Left lobe of liver (tissue), 2 donors: ENCODE measurements at places on chromosomes 6 and 20. TPM values are rescaled to one million over a fixed set of nuclear protein-coding genes. Genes with fewer than 3 reads are reported as not detected.
A peak's percentile ranks its signal among the peaks of the same experiment; 100 is the strongest.

DNA sequence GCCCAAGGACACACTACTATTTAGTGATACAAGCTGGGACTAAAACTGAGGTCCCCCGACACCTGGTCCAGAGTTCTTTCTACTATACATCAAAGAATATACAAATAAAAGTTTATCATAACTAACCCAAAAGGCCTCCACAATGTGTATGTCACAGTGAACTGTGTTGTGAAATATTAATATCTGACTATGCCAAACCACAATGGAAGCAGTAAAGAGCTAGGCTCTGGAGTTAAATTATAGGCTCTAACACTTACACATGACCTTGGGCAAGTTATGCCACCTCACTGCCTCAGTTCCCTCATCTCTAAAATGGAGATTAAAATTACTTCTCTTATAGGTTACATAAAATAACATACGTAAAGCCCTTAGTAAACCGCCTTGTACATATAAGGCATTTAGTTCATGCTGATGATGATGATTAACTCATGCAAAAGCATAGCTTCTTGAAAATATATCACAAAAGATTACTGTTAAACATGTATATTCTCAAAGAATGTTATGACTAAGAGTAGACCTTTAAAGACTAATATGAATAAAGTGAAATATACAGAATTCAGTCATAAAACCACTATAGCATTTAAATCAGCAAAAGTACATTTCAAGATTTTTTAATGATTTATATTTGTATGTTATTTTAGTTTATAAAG, 5.7 kb downstream of the SUPT3H start:
- no peak for DNase-seq

GRCh38 chr20:17896193-17896723, 72.3 kb downstream of the SNX5 start:
- DNase-seq = no peak

Gene SAPCD1
- total RNA-seq = 0.73 TPM

Gene ZSCAN16
- total RNA-seq = 1.7 TPM

- DNase-seq = no peak
Measured at GRCh38 chr20:8456765-8457164, 324.7 kb downstream of the PLCB1 start.

- no peak for DNase-seq
Measured at GRCh38 chr6:28886079-28886439, 37.7 kb downstream of the TRIM27 start.

- DNase-seq = no peak
Measured at GRCh38 chr6:137434640-137435039, 59.6 kb downstream of the OLIG3 start.

Gene VSTM2L
- total RNA-seq = 4.4 TPM

Gene CEP57L1
- total RNA-seq = 7.2 TPM

- no peak for DNase-seq
Measured at GRCh38 chr6:162864911-162865310, 137.1 kb downstream of the PACRG start.

Gene THBD
- total RNA-seq = 2.2 TPM

Gene MATN4
- not detected for total RNA-seq

Gene SMOC2
- 0.68 TPM for total RNA-seq

Gene KIAA1755
- 2.7 TPM for total RNA-seq

Gene PRL
- total RNA-seq = not detected

GRCh38 chr6:32862725-32863124, 8.7 kb downstream of the PSMB9 start:
- no peak for DNase-seq

DNA sequence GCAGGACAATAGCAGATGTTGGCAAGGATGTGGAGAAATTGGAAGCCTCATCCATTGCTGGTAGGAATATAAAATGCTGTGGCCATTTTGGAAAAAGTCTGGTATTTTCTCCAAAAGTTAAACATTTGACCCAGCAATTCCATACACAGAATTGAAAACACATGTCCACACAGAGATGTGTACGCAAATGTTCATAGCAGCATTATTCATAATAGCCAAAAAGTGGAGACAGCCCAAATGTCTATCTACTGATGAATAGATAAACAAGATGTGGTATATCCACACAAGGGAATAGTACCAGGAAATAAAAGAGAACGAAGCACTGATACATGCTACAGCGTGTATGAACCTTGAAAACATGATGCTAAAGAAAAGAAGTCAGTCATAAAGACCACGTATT, 40.5 kb downstream of the CFAP61 start:
- DNase-seq = no peak

- no peak for DNase-seq
Measured at GRCh38 chr6:54037277-54037779, 73.9 kb upstream of the MLIP start.

GRCh38 chr20:17457079-17457478, 74.1 kb downstream of the BFSP1 start:
- no peak for DNase-seq

Gene SLC35F1
- not detected for total RNA-seq

DNA sequence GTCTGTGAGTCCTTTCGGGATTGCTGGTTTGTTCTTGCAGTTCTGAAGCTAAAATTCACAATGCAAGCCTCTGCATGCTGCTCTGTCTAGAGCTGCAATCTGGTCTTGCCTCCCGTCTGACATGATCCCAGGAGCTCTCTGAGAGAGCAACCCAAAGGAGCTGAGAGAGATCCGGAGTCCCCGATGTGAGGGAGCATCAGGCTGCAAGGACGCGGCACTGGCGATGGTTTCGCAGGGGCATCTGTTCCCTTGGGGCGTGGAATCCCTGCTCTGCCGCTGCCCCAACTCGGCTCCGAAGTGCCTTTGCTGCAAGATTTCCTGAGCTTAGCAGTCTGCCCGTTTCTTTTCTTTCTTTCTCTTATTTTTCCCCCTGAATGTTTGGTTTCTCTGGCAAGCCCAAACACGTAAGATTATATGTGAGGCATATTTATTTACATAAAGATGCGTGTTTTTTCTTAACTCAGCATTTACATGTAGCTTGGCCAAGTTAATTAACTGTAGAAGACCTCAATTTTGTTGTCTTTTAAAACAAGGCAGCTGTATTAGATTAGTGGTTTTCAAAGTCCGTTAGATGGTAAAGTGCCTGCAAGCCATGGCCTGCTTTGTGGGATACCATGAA, 873.0 kb downstream of the KIF16B start:
- no peak for DNase-seq

DNA sequence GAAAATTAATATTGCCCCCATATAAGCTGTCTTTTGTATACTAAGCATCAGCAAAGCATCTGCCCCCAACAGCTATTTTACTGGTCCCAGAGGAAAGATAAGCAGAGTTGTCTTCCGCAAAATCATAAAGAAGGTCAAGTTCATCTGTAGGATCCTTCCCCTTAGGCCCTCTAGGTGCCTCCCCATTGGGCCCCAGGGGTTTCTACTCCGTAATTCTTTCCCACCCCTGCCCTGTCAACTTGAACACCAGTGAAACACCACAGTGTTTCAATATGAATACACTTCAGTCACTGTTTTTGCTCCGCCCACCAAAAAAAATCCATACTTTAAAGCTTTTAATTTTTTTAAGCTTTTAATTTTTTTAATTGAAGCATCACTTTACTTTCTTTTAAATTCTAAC, 159.2 kb downstream of the ATXN1 start:
- DNase-seq = no peak

- no peak for DNase-seq
Measured at GRCh38 chr6:130396722-130397121, 30.9 kb downstream of the TMEM200A start.

Gene OXT
- total RNA-seq = 8.4 TPM

GRCh38 chr20:61938839-61939690, 126.6 kb downstream of the TAF4 start:
- peak; percentile 24 for DNase-seq

DNA sequence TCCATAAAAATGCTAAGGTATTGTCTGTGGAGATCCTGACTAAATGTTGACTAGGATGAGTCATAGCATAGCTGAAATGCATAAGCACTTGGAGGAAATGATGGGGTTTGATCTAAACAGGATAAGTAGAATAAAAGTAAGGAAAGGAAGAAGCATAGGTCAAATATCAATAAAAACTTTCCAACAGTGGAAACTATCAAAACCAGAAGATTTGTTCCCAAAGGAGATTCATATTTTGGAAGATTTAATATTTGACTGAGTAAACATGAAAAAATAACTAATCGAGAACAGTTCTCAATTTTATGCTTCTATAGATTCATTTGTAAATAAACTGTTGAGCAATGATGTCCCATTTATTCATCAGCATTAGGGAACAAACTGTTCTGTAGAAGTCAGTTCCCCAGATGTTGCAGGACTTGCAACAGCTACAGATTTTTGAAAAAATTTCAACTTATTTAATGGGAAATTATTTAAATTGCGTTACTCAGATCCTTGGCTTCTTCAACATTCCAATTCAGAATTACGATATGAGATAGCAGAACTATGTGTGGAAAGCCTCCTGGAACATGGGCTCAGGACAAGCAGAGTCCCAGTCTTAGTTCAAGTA, 133.7 kb upstream of the TBX18 start:
- DNase-seq = no peak

GRCh38 chr6:20058121-20058905, 154.0 kb downstream of the MBOAT1 start:
- DNase-seq = no peak

GRCh38 chr6:129329678-129330077, 380.3 kb downstream of the ARHGAP18 start:
- no peak for DNase-seq

DNA sequence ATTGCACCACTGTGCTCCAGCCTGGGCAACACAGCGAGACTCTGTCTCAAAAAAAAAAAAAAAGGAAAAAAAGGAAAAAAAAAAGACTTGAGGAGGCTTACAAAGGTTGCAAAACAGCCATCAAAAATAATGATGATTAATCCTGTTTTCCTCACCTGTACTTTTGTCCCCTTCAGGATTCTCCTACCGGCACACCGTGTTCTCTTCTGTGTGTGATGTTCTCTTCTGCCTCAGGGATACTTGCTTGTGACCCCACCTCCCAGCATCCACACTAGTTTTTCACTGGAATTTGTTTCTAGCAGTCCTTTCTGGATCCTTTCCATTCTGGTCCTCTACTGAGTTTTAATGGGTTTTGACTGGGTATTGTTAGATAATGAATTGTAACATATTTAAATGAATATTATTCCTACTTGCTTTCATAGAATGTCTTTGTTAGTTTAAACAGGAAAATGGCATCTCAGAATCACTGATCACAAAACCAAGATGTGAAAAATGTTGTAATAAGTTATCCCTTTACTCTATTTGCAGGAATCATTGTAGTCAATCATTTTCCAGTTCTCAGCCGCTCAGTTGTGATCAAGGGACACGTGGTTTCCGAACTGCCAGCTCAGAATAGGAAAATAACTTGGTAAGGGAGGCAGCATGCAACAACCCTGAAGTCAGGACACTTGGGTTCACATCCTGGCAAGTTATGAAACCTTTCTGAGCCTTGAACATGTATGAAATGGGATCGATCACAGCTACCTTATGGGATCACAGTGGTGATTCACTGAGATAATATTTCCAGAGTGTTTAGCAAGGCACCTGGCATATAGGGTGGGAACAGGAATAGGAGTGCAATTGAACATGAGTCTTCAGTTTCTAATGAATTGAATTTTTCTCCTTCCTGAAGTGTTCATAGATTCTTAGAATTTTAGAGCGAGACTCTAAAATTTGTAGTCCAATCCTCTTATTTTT, 8.5 kb downstream of the C6orf89 start:
- no peak for DNase-seq

DNA sequence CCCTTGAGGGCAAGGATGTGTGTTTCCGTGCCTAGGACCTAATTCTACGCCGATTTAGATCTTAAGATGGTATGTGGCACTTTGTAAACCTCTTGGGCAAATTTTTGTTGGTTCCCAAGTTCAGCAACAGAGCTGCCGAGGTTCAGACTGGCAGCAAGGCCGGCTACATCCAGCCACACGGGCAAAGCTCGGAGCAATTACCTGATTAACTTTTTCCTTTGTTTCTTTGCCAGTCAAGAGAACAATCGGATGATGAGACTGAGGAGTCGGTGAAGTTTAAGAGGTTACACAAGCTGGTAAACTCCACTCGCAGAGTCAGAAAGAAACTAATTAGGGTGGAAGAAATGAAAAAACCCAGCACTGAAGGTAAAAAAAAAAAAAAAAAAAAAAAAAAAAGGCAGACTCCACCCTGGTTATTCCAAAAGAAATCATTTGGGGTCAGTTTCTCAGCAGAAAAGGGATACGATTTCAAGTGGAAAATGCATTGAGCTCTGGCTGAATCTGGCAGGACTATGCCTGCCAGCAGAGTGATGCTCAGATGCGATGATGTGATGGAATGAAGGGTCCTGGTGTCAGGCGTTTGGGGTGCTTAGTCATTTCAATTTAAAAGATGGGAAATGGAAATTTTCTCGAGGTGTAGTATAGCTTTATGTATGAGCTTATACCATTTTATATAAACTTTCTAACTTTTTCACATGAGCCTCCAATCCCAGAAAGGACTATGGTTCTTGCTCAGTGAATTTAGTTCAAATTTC, 171.6 kb downstream of the SASH1 start:
- no peak for DNase-seq

DNA sequence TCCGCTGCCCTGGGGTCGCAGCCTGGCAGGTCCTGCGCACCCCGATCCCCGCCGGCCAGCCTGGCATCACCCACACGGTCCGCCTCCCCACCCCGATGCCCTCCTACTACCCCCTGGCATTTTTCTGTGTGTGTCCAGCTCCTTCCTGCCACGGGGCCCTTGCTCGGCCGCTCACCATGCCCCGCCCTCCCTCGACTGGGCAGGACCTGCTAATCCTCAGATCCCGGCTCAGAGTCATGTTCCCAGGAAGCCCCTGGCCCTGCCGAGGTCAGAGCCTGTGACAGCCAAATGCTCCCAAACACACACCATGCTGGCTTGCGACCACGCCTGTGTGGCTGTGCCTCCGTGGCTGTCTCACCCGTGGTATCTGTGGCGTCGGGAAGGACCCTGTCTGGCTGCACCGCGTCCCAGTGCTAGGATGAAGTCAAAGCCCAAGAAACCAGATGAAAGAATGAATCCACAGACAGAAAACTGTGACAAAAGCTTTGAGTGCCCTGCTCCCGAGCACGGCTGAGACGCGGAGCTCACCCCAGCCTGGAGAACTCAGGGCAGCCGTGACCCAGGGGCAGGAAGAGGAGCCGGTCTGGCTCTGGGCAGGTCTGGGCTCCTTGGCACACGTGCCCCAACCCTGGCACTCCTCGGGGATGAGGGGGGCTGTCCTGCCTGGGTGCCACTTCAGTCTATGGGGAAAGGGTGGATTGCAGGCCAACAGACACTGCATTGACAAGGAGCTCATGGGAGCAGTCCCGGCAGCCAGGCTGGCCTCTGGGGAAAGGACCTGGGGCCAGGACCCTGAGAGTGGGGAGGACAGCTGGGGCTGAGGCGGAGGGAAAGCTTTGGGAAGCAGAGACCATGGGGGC, 20.8 kb upstream of the SLCO4A1 start:
- DNase-seq = no peak

Gene VWA7
- 2.3 TPM for total RNA-seq

DNA sequence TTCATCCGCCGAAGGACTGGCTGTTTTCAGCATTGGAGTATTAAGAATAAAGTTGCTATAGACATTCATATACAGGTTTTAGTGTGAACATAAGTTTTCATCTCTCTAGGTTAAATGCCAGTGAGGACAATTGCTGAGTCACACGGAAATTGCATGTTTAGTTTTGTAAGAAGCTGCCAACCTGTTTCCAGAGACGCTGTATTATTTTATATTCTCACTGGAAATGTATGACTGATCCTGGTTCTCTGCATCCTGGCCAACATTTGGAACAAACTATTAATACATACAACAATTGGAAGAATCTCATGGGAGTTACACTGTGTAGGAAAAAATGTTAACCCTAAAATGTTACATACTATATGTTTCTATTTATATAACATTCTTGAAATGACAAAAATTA, 16.7 kb upstream of the TGM6 start:
- no peak for DNase-seq

Gene MYO6
- 15.3 TPM for total RNA-seq
